ENCODE measurements at places on chromosomes 2 and 18. TPM values are rescaled to one million over a fixed set of nuclear protein-coding genes. Genes with fewer than 3 reads are reported as not detected.

Gene TUBA3E
- not detected for total RNA-seq

Gene LRATD1
- 1.3 TPM for total RNA-seq

Gene ABCG8
- not detected for total RNA-seq

Gene CD28
- not detected for total RNA-seq

Gene HOXD9
- total RNA-seq = not detected

Gene RGPD4
- total RNA-seq = not detected

Gene NEUROD1
- not detected for total RNA-seq

Gene RNF125
- 0.30 TPM for total RNA-seq

Gene NEB
- total RNA-seq = 0.17 TPM

Gene PXDN
- 153 TPM for total RNA-seq

Gene CD302
- 5.0 TPM for total RNA-seq

Gene ACADL
- total RNA-seq = not detected

Gene LYPD6B
- total RNA-seq = not detected

Gene LCT
- not detected for total RNA-seq

Gene CHRNG
- not detected for total RNA-seq

Gene FBXO36
- 4.2 TPM for total RNA-seq

Gene TXNDC2
- not detected for total RNA-seq

Gene MOGAT1
- total RNA-seq = not detected

Gene INHBB
- not detected for total RNA-seq

Gene GTF2A1L
- 0.45 TPM for total RNA-seq

Gene CCBE1
- 52.3 TPM for total RNA-seq

Gene NT5C1B
- not detected for total RNA-seq

Gene VWA3B
- not detected for total RNA-seq

Gene PLEK
- total RNA-seq = not detected

Gene ZNF804A
- 3.7 TPM for total RNA-seq

Gene CLIP4
- total RNA-seq = 18.0 TPM

All from bronchus fibroblast of lung (primary cell).